ENCODE measurements at places on chromosomes 7 and 10.

GRCh38 chr7:29146888-29147609 is 712 bp upstream of the CPVL start:
- no peak for DNase-seq

- DNase-seq, result no peak
Measured at GRCh38 chr10:70753026-70753663, 32.0 kb downstream of the TBATA start.

DNA sequence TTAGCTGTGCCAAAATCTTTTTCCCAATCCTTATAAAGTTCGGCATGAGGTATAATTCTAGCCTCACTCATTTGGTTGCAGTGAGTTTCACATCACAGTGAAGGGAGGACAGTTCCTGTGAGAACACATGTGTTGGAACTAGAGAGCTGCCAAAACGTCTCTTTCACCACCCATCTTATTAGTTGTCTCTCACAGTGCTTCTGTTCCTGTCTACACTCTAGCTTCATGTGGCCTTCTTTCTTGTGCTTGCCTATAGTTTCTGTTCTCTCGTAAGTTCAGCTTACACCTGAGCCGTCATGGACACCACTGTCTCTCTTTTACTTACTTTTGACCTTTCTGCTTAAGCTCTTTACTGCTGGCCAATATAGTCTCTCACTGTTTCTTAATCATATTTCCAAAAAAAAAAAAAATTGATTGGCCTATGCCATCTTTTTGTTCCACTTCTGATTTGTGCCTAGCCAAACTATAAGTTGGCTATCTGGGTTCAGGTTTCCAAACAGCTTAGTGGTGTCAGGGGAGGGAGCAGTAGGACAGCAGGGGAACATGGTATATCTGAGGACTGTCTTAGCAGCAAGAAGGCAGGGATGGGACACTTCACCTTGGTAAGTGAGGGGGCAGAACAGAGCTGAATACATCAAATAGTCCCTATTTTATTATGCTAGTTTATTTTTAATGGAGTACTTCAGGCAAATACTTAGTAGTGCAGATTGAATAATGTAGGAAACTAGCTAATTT is 38.0 kb downstream of the ZNRF2 start:
- no peak for DNase-seq

DNA sequence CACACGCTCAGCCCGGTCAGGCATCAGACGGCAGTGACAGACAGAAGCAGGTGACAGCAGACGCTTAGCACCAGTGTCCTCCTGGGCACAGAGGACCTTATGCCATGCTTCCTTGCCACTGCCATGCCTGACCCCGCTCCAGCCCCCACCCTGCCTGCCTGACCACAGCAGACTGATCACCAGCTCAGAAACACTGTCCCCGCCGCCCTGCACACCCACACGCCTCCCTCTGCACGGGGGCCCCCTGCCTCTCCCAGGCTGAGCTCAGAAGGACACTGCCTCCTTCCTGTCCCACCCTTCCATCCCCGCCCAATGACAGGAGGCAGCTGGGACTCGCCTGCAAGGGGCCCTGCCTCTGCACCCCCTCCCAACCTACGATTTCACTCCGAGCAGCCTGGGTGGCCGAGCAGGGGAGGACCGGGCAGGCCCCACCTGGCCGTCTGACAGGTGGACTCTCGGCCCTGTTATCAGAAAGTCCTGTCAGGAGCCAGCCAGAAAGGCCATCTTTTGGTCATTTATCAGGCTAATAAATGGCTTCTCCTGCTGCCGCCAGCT is 183.4 kb downstream of the ELFN1 start:
- DNase-seq, result no peak

GRCh38 chr10:87066865-87067264 is 27.8 kb downstream of the GLUD1 start:
- no peak for DNase-seq

GRCh38 chr10:15859509-15859905 is 800 bp downstream of the MINDY3 start:
- DNase-seq, result no peak

GRCh38 chr7:126495001-126495400 is 757.7 kb downstream of the GRM8 start:
- no peak for DNase-seq

- no peak for DNase-seq
Measured at GRCh38 chr7:2821161-2821841, 22.8 kb downstream of the GNA12 start.

GRCh38 chr10:93917821-93918220 is 24.0 kb downstream of the SLC35G1 start:
- no peak for DNase-seq

GRCh38 chr10:87973635-87974034 is 110.2 kb downstream of the PTEN start:
- no peak for DNase-seq

DNA sequence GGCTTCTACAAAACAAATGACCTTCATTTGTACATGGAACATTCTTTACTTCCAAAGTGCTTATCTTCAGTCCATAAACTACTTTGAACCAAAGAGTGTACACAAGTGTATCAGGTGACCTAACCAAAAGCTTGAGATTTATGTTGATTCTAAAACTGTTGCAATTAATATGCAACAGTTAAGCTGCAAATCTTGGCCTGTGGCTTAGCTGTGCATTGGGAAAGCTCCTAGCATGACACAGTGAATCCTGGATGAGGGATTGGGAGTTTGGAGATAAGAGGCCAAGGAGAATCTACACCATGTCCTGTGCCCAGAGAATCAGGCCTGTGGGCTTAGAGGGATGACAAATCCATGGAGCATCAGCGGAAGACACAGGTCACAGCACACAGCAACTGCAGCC is 105.2 kb upstream of the GSDME start:
- no peak for DNase-seq

- no peak for DNase-seq
Measured at GRCh38 chr10:33345236-33345635, 10.8 kb upstream of the NRP1 start.

GRCh38 chr7:156497776-156498509 is 142.6 kb upstream of the RNF32 start:
- no peak for DNase-seq

DNA sequence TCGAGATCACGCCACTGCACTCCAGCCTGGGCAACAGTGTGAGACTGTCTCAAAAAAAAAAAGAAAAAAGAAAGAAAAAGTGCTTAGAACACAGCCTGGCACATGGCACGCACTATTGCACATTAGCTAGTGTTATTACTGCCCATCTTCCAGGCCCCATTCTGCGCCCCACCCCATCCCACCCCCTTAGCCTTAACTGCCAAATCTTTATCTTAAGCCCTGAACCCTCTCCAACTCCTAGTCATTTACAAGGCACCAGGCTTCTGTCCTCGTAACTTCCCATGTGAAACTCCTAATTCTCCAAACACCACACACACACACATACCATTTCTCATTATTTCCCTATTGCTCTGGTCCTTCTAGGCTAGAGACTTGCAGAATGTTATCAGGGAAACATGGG is 4.8 kb downstream of the FRAT2 start:
- no peak for DNase-seq

DNA sequence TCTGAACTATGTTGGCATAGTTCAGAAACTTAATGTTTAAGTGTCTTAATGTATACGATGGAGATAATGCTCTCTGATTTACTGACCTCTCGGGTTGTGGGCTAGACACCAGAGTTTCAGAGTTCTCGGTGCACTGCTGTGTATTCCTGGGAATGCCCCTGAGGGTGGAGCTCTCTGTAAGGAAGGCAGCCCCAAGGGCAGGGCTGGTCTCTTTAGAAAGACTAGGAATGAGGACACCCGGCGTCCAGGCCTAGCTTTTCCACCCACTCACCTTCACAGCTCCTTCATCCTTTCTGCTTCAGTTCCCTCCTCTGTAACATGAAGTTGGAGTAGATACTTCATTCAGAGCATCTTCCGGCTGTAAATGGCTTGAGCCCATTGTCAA is 536.6 kb upstream of the GALNT17 start:
- no peak for DNase-seq

- DNase-seq, result no peak
Measured at GRCh38 chr10:35577926-35578617, 27.1 kb upstream of the GJD4 start.

DNA sequence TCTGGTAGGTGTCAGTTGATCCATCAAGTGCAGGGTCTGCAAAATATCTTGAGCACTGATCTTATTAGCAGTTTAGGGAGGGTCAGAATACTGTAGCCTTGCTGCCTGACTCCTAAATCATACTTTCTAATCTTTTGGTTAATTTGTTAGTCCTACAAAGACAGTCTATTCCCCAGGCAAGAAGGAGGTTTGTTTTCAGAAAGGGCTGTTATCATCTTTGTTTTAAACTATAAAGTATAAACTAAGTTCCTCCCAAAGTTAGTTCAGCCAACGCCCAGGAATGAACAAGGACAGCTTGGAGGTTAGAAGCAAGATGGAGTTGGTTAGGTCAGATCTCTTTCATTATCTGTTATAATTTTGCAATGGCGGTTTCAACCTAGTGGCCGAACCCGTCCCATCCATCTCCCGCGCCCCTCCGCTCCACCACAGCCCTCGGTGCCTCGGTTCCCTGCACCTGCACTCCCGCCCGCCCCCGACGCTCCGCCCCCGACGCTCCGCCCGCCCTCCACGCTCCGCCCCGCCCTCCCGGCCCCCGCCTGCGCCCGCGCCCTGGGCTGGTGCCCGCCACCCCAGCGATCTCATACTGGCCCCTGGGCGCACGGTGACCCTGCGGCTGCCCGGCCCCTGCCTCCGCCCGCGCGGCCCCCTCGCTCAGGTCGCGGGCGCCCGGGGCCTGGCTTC is at the start of gene ADCK2:
Gene ADCK2 (plus strand): TSS at position 564 of the 681 bp plus-strand sequence. CDS start 386 bp downstream, outside the sequence.
- peak; percentile 71 for DNase-seq

GRCh38 chr7:153638821-153639435 is 413.3 kb upstream of the DPP6 start:
- DNase-seq, result no peak

- no peak for DNase-seq
Measured at GRCh38 chr10:123134915-123135414, 805 bp upstream of the HMX3 start.

GRCh38 chr7:50436133-50436806 is 13.9 kb downstream of the FIGNL1 start:
- DNase-seq, result no peak

DNA sequence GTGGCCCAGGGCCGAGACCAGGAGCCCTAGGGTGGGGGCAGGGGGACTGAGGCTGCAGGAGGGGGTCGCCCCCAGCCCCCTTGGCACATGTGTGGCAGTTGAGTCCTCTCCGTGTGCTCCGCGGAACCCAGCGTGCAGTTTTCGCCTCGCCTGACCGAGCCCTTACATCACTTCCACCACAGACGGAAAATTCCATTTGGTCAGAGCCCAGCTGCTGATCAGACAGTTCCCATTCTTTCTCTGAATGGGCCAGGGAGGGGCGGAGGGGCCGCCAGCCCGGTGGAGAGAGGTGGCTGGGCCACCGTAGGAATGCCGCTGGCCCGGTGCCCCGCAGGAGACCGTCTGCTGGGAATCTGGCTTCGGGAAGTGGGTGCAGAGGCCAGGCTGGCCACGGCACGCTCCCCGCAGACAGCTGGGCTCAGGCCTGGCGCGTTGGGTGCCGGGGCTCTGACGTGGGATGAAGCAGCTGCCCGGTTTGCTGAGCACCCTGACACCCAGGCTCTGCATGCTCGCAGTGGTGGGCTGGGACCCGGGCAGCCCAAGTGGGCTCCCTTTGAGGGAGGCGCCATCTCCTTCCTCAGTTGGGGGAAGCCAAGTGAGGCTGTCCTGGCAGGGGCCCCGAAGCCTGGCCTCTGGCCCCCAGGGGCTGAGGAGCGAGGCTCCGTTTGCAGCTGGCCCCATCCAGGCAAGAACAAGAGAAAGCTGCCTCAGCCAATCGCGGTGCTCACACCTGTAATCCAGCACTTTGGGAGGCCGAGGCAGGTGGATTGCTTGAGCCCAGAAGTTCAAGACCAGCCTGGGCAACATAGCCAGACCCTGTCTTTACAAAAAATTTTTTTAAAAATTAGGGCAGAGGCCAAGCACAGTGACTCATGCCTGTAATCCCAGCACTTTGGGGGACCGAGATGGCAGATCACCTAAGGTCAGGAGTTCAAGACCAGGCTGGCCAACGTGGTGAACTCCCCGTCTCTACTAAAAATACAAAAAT is 9.9 kb downstream of the TTYH3 start:
- DNase-seq, result no peak

DNA sequence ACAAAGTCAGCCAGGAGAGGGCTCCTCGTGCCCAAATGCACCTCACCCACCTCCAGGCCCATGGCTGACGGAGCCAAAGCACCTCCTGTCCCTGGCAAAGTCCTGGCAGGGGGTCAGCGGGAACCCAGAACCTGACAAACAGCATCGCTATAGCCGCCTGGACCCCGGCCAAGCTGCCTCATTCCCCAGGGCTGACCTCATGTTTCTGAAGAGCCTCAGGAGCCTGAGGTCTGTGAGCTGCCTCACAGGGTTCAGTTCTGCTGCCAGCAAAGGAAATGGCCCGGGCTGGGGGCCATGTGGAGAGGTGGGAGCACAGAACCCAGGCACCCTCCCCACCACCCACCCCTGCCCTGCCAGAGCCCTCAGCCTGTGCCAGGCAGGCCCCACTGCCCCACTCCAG is 4.2 kb upstream of the NANOS1 start:
- DNase-seq, result peak; percentile 14

- DNase-seq, result no peak
Measured at GRCh38 chr10:224571-224970, 89.3 kb downstream of the ZMYND11 start.

- DNase-seq, result no peak
Measured at GRCh38 chr10:78750418-78750817, 318.3 kb upstream of the ZMIZ1 start.

DNA sequence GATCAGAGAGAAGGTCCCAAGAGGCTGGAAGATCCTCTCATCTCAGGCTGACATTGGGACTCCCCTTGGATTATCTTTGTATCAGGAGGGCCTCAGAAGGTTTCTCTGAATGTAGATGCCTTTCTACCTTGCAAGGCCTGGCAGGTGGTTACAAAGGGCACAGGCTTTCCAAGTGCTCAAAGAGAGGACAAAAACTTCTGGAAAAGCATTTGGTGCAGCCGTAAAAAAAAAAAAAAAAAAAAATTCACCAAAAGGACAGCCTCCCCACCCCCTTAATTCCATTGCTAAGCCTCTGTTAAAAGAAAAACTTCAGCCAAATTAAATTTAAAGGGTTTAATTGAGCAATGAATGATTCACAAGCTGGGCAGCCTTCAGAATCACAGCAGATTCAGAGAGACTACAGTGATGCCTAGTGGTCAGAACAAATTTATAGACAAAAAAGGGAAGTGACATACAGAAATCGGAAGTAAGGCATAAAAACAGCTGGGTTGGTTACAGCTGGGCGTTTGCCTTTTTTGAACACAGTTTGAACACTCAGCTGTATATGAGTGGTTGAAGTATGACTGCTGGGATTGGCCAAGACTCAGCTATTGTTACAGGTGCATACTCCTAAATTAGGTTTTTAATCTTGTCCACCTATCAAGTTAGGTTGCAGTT is 42.5 kb upstream of the LRGUK start:
- DNase-seq, result no peak

GRCh38 chr7:35519971-35520809 is 174.7 kb downstream of the HERPUD2 start:
- peak; percentile 52 for DNase-seq

- DNase-seq, result peak; percentile 24
Measured at GRCh38 chr10:12484941-12485805, 135.8 kb downstream of the CAMK1D start.

All from stimulated activated CD4-positive, alpha-beta T cell treated with anti-CD3 and anti-CD28 coated beads, Interleukin-2, amount 100 ng/mL, for 24 hours (primary cell).